Lung microvascular endothelial cell (primary cell): ENCODE measurements at places on chromosomes 2 and 18. TPM values are rescaled to one million over a fixed set of nuclear protein-coding genes. Genes with fewer than 3 reads are reported as not detected.
A peak's percentile ranks its signal among the peaks of the same experiment; 100 is the strongest.

DNA sequence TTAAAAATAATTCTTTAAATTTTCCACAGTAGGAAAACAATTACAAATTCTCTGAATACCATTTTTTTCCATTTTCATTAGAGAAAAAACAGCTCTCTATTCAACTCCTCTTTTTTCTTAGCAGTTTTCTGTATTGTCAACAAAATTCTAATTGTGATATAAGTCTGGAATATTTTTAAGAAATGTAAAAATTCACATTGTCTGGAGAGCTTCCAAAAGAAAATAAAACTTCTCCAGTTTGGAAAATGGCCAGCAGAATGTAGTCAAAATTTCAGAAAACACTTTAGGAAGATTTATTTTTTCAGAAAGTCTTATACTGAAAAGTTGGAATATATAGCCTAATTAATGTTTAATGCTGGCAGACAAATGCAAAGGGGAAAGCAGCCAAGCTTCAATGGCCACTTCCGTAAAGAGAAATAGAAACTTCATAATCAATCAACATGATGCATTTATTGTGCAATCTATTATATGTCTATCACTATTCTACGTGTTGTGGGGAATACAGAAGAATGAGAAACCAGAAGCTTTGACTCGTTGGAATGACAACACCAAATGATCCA is 733.2 kb upstream of the PKDCC start:
- no peak for DNase-seq

GRCh38 chr2:99809259-99809900 is 319.6 kb upstream of the REV1 start:
- no peak for DNase-seq

DNA sequence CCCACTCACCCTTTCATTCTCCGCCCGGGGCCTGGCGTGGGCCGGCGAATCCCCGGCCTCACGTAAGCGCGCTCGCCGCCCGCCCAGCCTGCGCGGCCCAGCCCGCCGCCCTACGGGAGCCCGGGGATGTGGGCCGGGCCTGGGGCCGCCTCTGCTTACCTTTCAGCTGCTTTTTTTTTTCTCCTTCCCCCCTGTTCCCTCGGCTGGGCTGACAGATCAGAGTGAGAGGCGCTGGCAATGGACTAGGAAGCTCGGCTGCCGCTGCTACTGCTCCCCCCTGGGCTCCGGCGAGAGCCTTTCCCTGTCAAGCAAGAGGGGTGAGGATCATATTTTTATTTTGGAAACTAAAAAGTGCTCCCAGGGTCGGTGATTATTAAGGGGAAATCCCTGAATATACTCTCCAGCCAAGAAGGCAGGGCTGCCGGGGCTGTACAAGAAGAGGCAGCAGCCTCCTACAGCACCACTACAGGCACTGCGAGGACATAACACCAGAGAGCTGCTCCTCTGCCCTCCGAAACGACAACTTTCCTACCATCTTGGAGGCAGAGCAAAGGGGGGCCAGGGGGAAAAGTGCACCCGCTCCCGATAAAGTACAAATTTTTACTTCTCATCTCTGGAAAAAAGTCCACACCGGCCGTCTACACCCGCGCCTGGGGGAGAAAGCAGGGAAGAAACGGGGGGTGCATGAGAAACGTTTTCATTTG is at the start of gene INO80D:
INO80D (minus strand) TSS at position 433 of the 704 bp plus-strand sequence. CDS start 23,158 bp downstream, outside the sequence.
- peak; percentile 90 for DNase-seq

GRCh38 chr2:53021292-53021691 is 746.3 kb upstream of the CHAC2 start:
- no peak for DNase-seq

- no peak for DNase-seq
Observed at GRCh38 chr2:193687195-193687594, 1492.5 kb upstream of the TMEFF2 start.

- DNase-seq: no peak
Observed at GRCh38 chr18:7856116-7856515, 289.0 kb downstream of the PTPRM start.

- DNase-seq: no peak
Observed at GRCh38 chr2:69961496-69961895, at the start of gene ASPRV1. Gene ASPRV1 (minus strand): TSS chr2:69961631. CDS start chr2:69961436, 195 bp downstream.

DNA sequence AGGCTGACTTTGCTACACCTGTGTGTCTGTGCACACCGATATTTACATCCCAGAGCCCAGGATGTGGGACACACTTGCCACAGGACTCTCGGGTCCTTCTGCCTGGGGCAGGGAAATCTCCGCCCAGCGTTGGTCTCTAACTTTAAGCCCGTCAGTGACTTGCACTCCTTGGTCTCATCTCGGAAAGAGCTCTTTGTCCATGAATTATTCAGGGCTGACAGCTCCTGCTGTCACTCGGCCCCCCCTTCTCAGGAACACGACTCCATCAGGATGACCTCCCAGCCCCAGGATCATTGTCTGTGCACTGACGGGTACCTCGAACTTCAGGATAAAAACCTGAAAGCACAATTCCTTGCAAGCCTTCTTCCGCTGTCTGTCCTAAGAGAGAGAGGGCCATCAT is 26.6 kb downstream of the PLB1 start:
- DNase-seq: no peak

DNA sequence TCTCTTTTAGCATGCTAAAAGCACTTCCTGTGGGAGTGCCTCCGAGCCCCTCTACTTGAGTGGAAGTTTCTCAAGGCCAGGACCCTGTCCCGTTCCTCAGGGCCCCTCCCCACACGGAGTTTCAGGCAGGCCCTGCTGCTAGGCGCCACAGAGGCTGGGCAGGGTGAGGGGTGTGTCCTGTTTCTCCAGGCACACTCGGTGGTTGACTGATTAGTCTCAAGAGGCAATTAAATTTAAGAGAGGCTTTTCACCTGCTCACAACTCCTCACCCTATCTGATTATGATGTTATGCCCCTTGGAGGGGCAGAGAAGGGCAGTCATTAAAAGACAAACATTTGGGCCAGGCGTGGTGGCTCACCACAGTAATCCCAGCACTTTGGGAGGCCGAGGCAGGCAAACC is 160.8 kb upstream of the HAAO start:
- DNase-seq: no peak

- no peak for DNase-seq
Observed at GRCh38 chr2:233460726-233461441, 105.7 kb downstream of the USP40 start.

GRCh38 chr18:75545189-75545588 is 117.7 kb upstream of the SMIM21 start:
- DNase-seq: no peak

GRCh38 chr18:59268721-59269562 is 4.3 kb downstream of the RAX start:
- peak; percentile 55 for DNase-seq

DNA sequence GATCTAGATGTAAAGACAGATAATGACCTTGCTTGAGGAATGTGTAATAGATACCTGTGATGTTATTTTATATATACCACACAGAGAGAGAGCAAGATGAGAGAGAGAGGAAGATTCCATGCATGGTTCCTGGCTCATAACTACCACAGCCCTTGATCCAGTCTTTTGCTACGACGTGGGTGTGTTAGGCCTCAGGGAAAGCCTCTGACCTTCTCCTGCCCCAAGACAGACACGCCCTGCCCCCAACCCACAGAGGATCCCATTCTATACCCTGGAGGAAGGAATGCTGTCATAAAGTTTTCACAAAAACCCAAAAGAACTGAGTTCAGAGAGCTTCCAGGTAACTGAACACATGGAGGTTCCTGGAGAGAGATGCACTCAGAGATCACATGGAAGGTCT is 193.1 kb downstream of the ZEB2 start:
- DNase-seq: no peak

DNA sequence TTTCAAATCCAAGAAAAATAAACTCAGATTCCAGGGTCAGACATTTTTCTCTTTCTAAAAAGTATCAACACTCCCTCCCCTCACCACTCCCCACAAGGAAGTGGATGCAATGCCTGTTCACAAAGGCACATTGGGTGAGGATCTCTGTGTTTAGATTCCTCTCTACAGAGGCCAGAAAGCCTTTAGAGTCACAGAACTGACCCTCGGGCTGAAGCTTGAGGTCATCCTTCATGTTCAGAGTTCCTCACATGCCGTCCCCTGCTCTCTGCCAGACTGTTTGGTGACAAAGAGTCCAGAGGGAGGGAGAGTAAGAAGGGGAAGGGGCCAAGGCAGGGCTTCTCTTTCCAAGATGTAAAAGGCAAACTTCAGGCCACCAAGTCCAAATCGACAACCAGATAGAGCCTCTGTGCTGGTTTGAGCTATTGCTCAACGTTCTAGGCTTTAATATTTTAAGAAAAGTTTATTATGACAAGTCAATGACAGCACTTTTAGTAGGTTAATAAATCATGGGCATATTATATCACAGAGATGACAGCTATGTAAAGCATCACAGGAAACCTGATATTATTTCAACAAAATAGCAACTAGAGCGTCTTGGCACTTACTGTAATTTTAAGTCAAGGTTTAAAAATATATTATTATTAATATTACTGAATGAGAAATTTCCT is 269.4 kb downstream of the ETAA1 start:
- DNase-seq: no peak

DNA sequence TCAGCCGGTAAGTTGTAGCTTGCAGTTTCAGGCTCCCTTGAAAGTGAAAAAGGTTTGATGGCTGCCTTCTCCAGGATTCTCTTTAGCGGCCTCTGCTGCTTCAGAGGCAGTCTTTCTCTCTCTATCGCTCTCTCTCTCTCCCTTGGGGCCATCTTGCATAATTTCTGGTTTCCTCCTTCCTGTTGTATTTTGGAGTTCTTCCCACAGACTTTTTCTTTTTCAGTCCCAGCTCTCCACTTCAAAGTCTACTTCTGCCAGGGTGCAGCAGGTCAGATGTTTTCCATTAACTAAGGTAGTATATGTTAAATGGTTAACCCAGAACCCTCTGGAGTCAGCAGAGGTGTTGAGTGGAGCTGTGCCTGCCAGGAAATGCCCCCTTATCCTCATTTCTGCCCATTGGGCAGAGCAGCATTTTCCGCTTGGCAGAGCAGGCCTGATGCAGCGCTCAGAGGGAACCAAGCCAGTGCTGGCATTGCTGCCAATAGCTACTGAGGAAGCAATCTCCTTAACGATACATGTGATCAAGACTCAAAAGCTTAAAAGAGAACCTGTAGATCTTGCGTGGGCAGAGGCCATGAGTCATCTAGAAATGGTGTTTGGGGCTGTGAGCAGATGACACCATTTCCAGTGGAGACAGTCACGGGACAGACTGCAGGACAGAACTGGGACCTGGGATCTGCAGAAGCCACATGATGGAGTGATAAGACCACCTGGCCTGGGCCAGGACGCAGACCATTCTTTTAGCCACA is 20.8 kb downstream of the DBI start:
- peak; percentile 17 for DNase-seq

GRCh38 chr2:231062776-231063175 is 6.1 kb downstream of the PSMD1 start:
- DNase-seq: no peak

- peak; percentile 64 for DNase-seq
Observed at GRCh38 chr2:165203689-165204559, at the start of gene SCN3A. Gene SCN3A (minus strand): TSS chr2:165204050. CDS start chr2:165176394, 27,656 bp downstream.

- DNase-seq: no peak
Observed at GRCh38 chr2:60331115-60331809, 222.2 kb downstream of the BCL11A start.

The TXNDC2 gene
- under 0.01 TPM in 1 of 2 replicates, not detected in the other for total RNA-seq

The ZNG1B gene
- 15.5 and 21.8 TPM in 2 replicates for total RNA-seq

The AKAIN1 gene
- not detected in 2 replicates for total RNA-seq

The FBXO11 gene
- 58.6 and 67.9 TPM in 2 replicates for total RNA-seq

The REG1B gene
- not detected in 2 replicates for total RNA-seq

The GPR148 gene
- not detected in 2 replicates for total RNA-seq

The GPR39 gene
- total RNA-seq: 0.20 and 0.22 TPM in 2 replicates

The UGT1A1 gene
- total RNA-seq: not detected in 2 replicates

The ALPP gene
- not detected in 2 replicates for total RNA-seq

The TWIST2 gene
- total RNA-seq: 0.20 and 0.44 TPM in 2 replicates

The NAT8 gene
- not detected in 2 replicates for total RNA-seq

The DNAH7 gene
- total RNA-seq: under 0.01 TPM in 1 of 2 replicates, not detected in the other

The ORMDL1 gene
- 23.5 and 32.1 TPM in 2 replicates for total RNA-seq

The ANKRD30BL gene
- total RNA-seq: not detected in 2 replicates
